Foreskin keratinocyte (primary cell): ENCODE measurements at places on chromosomes 11 and 22. TPM values are rescaled to one million over a fixed set of nuclear protein-coding genes. Genes with fewer than 3 reads are reported as not detected.

Gene GNAZ
- total RNA-seq, result 0.27 and 0.28 TPM in 2 replicates

DNA sequence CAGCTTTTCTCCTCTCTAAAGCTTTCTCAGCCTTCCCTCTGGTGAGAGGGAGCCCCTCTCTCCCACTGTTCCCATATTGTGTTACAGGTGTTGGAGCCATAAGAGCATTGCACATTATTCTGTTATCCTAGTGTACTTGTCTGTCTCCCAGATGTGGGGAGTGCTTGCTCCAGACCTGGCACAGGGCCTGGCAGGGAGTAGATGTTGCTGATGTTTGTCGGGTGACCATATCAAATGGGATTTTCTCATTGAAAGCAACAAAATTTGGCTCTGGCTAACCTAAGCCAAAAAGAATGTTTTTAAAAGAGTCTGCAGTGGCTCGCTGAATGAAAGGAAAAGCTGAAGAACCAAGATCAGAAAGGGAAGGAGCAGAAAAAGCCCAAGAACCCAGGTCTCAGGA lies 41.1 kb downstream of the CYB5R2 start:
- DNase-seq, result no peak

DNA sequence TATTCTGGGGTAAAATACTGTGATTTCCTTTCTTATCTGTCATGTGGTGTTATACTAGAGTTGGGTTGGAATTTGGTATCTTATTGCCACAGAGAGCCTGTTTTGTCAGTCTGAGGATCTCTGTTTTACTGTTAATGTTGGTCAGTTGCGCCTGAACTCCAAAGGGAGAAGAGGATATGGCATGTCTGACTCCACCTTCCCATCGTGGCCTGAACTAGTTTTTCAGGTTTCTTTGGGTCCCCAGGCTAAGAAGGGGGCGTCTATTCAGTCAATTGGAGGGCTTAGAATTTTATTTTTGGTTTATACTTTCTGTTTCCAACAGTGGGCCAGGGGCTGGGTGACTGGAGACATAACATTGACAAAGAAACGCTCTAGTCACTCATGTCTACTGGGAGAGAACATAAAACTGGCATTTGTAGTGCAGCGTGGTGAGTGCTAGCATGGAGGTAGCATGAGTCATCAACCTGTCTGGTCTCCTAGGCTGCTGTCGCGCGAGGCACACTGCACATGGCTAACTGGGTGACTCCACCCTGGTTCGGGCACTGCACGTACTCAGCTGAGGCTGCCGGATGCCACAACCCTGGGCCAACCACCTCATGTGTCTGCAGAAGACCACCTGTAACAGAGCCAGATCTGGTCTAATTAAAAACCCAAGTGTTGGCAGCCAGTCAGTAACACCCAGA lies 120.1 kb upstream of the OR9Q1 start:
- peak; percentile 91 for DNase-seq

GRCh38 chr22:22021162-22021750 lies 38.7 kb upstream of the TOP3B start:
- DNase-seq, result peak; percentile 72

GRCh38 chr11:131025020-131025419 lies 108.7 kb upstream of the SNX19 start:
- peak; percentile 54 for DNase-seq
